Right atrium auricular region (tissue), 2 donors: ENCODE measurements at places on chromosomes 13 and 19.

DNA sequence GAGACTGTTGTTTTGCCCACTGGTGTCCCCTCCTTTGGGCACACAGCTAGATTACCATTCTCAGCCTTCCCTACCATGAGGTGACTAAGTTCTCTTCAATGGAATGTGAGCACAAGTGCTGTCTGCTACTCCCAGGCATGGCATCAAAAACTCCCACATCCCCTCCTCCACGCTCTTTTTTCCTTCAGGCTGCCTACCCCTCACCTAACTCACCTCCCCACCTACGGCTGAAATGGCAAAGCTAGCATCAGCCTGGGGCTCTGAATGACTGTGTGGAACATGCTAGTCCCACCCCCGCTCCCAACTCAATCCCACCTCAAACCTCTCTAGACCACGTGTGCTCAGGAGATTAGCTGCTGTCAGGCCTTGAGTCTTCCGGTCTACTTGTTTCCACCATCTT is 512.2 kb downstream of the DIAPH3 start:
- no peaks in the 10 kb centered on the region for H3K27me3 ChIP-seq
- no peaks in the 10 kb centered on the region for H3K36me3 ChIP-seq
- H3K4me3 ChIP-seq, result no peak overlapping the region
- no peak overlapping the region for H3K27ac ChIP-seq
- no peak for DNase-seq
- no peaks in the 10 kb centered on the region for H3K4me1 ChIP-seq

GRCh38 chr19:1171755-1172352 is 2.2 kb downstream of the SBNO2 start:
- H3K27ac ChIP-seq, result peak overlapping the region; percentile 85
- no peaks in the 10 kb centered on the region for H3K36me3 ChIP-seq
- H3K4me1 ChIP-seq, result peaks cover 33% of the 10 kb centered on the region
- no peak for DNase-seq
- peak overlapping the region; percentile 92 for H3K4me3 ChIP-seq
- no peaks in the 10 kb centered on the region for H3K27me3 ChIP-seq

- DNase-seq, result no peak
- H3K36me3 ChIP-seq, result no peaks in the 10 kb centered on the region
- H3K27me3 ChIP-seq, result no peaks in the 10 kb centered on the region
Measured at GRCh38 chr13:40060296-40061007, 405.0 kb downstream of the COG6 start.

DNA sequence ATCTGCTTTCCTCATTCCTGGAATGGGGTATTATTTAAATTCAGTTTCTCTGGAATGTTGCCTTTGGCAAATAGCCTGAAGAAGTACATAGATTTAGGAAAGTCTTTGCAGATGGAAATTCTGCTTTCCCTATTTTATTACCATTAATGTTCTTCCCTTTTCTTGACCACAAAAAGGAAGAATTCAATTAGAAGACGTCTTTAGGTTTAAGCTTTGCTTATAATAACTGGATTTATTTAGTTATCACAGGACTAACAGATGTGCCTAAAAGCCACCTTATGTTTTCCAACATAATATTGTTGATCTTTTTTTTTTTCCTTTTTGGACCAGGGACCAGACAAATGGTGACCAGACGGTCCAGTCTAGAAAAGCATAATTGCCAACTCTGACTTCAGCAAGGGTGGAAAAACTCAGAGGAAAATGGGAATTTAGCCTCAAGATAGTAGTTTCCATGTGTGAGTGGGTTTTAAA is 210.1 kb upstream of the SPRY2 start:
- no peaks in the 10 kb centered on the region for H3K4me1 ChIP-seq
- no peak overlapping the region for H3K4me3 ChIP-seq
- H3K27me3 ChIP-seq, result no peaks in the 10 kb centered on the region
- H3K27ac ChIP-seq, result no peak overlapping the region
- H3K36me3 ChIP-seq, result no peaks in the 10 kb centered on the region

GRCh38 chr19:1053176-1054101 is 13.5 kb upstream of the ARHGAP45 start:
- no peak overlapping the region for H3K4me3 ChIP-seq
- no peaks in the 10 kb centered on the region for H3K27me3 ChIP-seq
- H3K27ac ChIP-seq, result no peak overlapping the region
- no peaks in the 10 kb centered on the region for H3K36me3 ChIP-seq
- DNase-seq, result no peak

DNA sequence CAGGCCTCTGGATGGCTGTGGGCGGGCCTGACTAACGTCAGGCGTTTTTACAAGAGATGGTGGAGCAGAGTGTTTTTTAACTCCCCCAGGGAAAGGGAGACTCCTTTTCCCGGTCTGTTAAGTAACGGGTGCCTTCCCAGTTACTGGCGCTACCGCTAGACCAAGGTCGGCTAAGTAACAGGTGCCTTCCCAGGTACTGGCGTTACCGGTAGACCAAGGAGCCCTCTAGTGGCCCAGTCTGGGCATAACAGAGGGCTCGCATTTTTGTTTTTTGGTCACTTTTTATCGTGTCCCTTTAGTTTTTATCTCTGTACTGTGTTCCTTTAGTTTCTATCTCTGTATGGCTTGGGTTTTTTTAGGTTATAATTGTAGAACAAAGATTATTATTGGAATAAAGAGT is 10.0 kb downstream of the ZNF383 start:
- no peaks in the 10 kb centered on the region for H3K4me1 ChIP-seq
- H3K27me3 ChIP-seq, result no peaks in the 10 kb centered on the region

- DNase-seq, result no peak
- H3K4me1 ChIP-seq, result no peaks in the 10 kb centered on the region
- H3K36me3 ChIP-seq, result no peaks in the 10 kb centered on the region
- H3K4me3 ChIP-seq, result no peak overlapping the region
- no peak overlapping the region for H3K27ac ChIP-seq
- H3K27me3 ChIP-seq, result no peaks in the 10 kb centered on the region
Measured at GRCh38 chr13:77359171-77359570, 32.3 kb upstream of the MYCBP2 start.

GRCh38 chr13:50299546-50300249 is 284.5 kb downstream of the KCNRG start:
- no peak overlapping the region for H3K27ac ChIP-seq
- H3K27me3 ChIP-seq, result no peaks in the 10 kb centered on the region
- H3K4me3 ChIP-seq, result no peak overlapping the region
- H3K36me3 ChIP-seq, result no peaks in the 10 kb centered on the region
- no peaks in the 10 kb centered on the region for H3K4me1 ChIP-seq

DNA sequence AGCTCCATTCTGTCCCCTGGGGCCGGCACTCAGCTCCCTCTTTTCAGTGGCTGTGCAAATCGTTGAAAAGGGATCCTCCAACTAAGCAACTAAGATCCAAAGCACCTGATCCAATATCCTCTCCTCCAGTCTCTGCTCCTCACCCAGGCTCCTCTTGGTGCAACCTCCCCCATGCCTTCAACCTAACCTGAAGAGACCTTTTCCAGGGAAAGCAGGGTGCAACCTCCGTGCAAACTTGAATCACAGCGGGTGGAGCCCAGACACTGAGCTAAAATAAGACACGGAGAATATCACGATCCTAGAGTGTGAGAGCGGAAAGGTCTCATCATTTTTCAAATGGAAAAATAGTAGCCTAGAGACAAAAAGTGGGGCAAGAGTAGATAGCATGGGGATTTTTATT is 8.3 kb downstream of the CACNG7 start:
- no peaks in the 10 kb centered on the region for H3K27me3 ChIP-seq
- no peak overlapping the region for H3K27ac ChIP-seq
- DNase-seq, result no peak
- H3K4me3 ChIP-seq, result no peak overlapping the region
- no peaks in the 10 kb centered on the region for H3K36me3 ChIP-seq

DNA sequence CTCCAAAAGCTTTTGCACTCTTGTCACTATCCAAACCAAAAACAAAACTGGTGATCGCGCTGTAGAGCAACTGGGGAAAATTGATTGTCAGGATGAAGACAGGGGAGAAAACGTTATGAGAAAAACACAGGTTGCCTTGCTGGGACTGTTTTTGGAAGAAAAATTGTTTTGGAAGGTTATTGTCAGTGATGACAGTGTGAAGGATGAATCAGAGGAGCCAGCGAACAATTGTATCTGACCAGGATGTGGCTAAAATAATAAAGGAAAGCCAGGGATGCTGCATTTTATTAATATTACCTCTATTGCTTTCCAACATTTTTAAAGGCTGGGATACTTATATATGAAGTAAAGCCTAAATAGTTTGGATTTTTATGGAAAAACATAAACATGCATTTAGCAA is 334.0 kb downstream of the SPRY2 start:
- no peaks in the 10 kb centered on the region for H3K36me3 ChIP-seq
- H3K4me1 ChIP-seq, result peaks cover 18% of the 10 kb centered on the region
- H3K27me3 ChIP-seq, result no peaks in the 10 kb centered on the region
- H3K4me3 ChIP-seq, result no peak overlapping the region
- H3K27ac ChIP-seq, result no peak overlapping the region

GRCh38 chr13:105972306-105972721 is 563.1 kb downstream of the EFNB2 start:
- no peak overlapping the region for H3K27ac ChIP-seq
- H3K4me1 ChIP-seq, result no peaks in the 10 kb centered on the region
- H3K4me3 ChIP-seq, result no peak overlapping the region
- no peak for DNase-seq

- H3K27ac ChIP-seq, result peak overlapping the region; percentile 95
- no peaks in the 10 kb centered on the region for H3K36me3 ChIP-seq
- H3K27me3 ChIP-seq, result no peaks in the 10 kb centered on the region
Measured at GRCh38 chr13:32316501-32316900, 1.2 kb downstream of the BRCA2 start.

- H3K4me3 ChIP-seq, result peak overlapping the region; percentile 64
- H3K27me3 ChIP-seq, result no peaks in the 10 kb centered on the region
- no peaks in the 10 kb centered on the region for H3K36me3 ChIP-seq
- H3K4me1 ChIP-seq, result peaks cover 17% of the 10 kb centered on the region
Measured at GRCh38 chr13:71865874-71866334, 1.1 kb downstream of the DACH1 start.

- H3K4me1 ChIP-seq, result no peaks in the 10 kb centered on the region
- no peak overlapping the region for H3K4me3 ChIP-seq
- no peaks in the 10 kb centered on the region for H3K27me3 ChIP-seq
- no peak for DNase-seq
- no peaks in the 10 kb centered on the region for H3K36me3 ChIP-seq
- no peak overlapping the region for H3K27ac ChIP-seq
Measured at GRCh38 chr13:107003911-107004310, 436.0 kb upstream of the ARGLU1 start.

GRCh38 chr19:34904664-34905527 is 21.8 kb upstream of the ZNF30 start:
- peaks cover 10% of the 10 kb centered on the region for H3K27me3 ChIP-seq
- H3K36me3 ChIP-seq, result no peaks in the 10 kb centered on the region
- no peak for DNase-seq
- no peak overlapping the region for H3K27ac ChIP-seq
- peaks cover 10% of the 10 kb centered on the region for H3K4me1 ChIP-seq
- H3K4me3 ChIP-seq, result no peak overlapping the region

DNA sequence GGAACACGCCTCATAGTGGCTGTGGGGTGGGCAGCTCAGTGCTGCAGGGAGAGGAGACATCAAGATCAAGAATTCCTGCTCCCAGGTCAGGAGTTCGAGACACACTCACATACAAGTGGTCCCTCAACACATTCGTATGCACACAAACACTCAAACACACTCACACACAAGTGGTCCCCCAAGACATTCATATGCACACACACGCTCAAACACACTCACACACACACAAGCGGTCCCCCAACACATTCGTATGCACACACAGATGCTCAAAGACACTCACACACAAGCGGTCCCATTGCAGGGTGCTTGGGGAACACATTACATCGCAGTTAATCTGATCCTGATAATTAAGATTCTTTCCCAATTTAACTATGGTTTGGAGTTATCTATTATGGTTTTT is 28.2 kb downstream of the FCGBP start:
- DNase-seq, result no peak
- H3K27me3 ChIP-seq, result no peaks in the 10 kb centered on the region
- H3K27ac ChIP-seq, result no peak overlapping the region
- no peaks in the 10 kb centered on the region for H3K36me3 ChIP-seq
- no peak overlapping the region for H3K4me3 ChIP-seq

DNA sequence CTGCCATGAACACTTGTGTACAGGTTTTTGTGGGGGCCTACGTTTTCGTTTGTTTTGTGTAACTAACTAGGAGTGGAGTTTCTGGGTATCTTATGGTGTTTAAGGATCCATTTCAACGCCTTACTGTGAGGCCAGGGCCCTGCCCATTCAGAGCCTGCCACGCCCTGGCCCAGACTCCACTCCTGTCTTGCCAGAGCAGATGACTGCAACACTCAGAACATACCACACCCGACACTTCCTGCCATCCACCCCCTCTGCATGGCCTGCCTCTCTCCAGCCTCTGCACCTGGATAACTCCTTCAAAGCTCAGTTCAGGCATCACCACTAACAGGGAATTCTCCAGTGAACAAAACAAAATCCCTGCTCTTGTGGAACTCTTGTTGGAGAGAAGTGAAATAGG is 43.2 kb downstream of the RGCC start:
- DNase-seq, result no peak
- H3K27ac ChIP-seq, result no peak overlapping the region
- no peaks in the 10 kb centered on the region for H3K36me3 ChIP-seq
- no peak overlapping the region for H3K4me3 ChIP-seq
- no peaks in the 10 kb centered on the region for H3K27me3 ChIP-seq
- H3K4me1 ChIP-seq, result no peaks in the 10 kb centered on the region

DNA sequence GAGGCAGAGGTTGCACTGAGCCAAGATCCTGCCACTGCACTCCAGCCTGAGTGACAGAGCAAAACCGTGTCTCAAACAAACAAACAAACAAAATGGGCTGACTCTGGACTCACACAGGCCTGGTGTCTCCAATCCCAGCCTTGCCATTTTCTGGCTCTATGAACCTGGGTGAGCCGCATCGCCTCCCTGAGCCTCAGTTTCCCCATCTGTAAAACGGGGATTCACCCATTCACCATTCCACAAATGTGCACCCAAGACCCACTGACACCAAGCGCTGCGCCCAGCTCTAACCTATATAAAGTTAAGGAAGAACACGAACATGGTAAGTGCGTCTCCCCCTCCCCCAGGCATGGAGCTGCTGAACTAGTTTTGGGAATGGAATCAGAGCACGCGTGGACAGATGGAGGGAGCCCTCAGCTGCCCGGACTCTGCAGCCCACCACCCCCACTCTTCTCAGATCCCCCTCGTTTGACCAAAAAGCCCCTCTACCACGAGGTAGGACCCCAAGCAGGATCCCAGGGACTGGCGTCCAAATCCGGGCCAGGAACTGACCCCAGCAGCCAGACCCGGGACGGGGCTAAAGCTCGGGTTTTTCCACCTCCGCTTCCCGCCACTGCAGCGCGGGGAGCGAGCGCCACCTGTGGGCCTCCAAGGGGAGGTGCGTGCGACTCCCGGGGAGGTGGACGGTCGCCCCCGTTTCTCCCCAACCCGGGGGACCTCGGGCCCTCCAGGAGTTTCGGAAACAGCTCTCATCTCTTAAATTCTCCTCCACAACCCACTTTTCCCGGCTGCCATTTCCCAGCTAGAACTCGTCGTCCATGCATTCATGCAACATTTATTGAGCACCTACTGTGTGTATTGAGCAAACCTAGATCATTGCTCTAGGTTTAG is 33.0 kb upstream of the ADGRE5 start:
- H3K36me3 ChIP-seq, result no peaks in the 10 kb centered on the region
- no peak overlapping the region for H3K27ac ChIP-seq
- no peak overlapping the region for H3K4me3 ChIP-seq
